ENCODE measurements at places on chromosomes 3 and 15. TPM values are rescaled to one million over a fixed set of nuclear protein-coding genes. Genes with fewer than 3 reads are reported as not detected.

GRCh38 chr15:81449836-81450474 lies 75.9 kb upstream of the TMC3 start:
- DNase-seq, result no peak

- no peak for DNase-seq
These were observed 523.1 kb upstream of the FRG2C start for GRCh38 chr3:75140904-75141615.

The AHSG gene
- not detected for total RNA-seq

DNA sequence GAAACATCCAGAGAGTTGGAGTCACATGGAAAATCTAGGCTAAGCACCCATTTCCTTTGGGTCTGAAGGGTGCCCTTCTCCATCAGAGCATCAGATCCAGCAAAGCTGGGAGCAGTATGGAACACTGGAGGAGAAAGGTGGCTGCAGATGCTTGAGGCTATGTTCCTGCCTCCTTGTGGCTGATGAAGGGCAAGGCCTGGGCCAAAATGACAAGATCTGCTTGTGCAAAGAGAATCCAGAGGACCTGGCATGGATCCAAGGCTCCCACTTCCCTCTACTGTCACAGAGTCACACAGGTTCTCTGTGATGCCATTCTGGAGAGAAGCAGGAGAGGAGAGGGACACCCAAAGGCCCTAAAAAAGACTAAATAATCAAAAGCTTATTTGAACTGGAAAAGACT lies 9.2 kb upstream of the ATP8B4 start:
- no peak for DNase-seq

DNA sequence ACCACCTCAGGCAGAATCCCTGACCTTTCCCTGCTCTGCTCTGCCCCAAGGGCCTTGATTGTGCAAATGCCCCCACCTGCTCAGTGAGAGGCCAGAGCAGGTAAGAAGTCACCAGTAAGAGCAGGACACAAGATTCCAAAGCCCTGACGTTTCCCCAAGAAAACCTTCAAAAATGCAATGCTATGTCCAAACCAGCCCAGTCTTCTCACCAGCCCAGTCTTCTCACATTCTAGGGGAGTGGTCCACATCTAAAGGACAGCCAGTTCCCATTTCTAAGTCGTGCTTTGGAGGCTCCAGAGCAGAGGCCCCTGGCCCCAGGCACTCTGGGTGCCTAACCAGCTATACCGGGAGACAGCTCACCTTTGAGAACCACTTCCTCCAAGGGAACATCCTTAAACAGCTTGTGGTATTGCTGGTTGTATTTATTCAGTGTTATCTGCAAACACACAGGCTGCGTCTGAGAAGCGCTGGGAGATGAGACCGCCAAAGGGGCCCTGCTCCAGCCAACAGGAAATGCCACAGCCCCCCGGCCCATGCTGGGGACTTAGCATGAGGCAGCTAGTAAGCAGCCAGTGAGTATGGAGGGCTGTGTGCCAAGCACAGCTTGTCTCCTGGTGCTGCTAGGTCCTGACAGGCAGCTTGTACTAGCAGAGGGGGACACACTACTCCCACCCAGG lies 29.3 kb downstream of the GRAMD2A start:
- no peak for DNase-seq

DNA sequence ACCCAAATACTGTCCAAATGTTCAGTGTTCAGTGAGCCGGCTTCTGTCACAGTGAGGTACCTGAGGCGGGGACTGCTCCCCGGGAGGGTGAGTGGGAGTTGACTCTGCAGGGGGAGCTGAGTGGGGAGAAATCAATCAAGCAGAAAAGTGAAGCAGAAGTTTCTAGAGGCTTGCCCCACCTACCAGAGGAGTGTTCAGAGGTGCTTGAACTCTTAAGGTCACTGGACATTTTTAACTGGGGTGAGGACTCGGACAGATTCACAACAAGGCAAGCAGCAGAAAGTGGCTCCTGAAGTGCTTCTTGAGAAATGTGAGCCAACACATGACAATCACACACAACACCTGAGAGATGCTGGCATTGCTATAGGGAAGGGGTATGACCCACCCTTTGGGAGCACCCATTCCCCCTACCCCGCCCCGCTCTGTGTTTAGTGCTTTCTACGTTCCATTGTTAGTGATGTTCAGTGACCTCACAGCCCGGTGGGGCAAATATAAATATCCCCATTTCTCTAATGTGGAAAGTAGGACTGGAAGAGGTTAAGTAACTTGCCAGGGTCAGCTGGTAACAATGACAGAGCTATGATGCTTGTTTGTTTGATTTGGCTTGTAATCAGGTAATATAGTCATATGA lies 48.6 kb upstream of the AKAP13 start:
- DNase-seq, result no peak

- no peak for DNase-seq
These were observed 7.4 kb downstream of the RPL14 start for GRCh38 chr3:40464339-40465110.

- no peak for DNase-seq
These were observed 2.4 kb upstream of the CFAP91 start for GRCh38 chr3:119700269-119700919.

DNA sequence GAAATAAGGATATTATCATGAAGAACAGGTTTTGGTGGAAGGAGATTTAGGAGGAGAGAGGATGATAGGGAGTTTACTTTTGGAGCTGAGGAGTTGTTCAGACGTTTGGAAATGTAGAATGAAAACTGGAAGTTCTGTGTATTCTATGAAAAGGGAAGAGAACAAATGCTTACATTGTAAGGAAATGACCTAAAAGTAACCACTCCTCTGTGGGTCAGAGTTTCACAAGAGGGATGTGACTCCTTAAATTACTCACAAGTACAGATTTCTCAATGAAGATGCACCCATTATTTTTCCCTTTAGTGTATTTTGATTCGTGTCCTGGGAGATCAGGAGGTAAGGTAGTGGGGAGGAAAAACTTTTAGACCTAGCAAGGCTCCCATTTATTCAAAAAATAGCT lies 4.0 kb downstream of the RNF13 start:
- no peak for DNase-seq

DNA sequence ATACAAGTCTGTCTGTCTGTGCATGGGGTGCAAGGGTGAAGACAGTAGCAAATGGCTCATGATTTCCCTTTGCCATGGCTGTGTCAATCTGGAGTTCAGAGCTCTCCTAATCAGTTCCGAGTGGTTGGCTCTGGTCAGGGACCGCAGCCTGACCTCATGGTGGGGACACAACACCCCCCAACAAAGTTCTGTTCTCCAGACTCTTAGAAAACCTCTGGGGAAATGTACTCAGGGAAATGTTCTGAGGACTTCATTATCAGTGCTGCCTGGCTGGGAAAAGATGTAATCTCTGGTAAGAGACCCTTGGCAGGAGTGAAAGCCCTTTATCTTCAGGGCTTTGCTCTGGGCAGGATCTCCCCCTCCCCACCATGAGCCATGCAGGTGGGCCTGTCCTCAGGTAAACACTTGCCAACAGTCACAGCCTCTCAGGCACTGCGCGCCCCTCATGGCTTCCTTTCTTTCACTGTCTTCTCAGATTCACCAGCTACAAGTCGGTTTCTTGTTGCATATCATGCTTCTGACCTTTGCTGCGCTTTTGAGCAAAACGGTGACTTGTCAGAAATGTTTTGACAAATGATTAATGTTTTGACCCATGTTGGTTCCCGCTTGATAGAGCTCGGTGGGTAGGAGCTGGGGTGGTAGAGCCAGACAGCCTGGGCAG lies 95.5 kb downstream of the ST6GAL1 start:
- DNase-seq, result no peak

- no peak for DNase-seq
These were observed 551.5 kb upstream of the AGTR1 start for GRCh38 chr3:148146241-148146640.

GRCh38 chr3:43949594-43949993 lies 258.9 kb downstream of the ABHD5 start:
- no peak for DNase-seq

DNA sequence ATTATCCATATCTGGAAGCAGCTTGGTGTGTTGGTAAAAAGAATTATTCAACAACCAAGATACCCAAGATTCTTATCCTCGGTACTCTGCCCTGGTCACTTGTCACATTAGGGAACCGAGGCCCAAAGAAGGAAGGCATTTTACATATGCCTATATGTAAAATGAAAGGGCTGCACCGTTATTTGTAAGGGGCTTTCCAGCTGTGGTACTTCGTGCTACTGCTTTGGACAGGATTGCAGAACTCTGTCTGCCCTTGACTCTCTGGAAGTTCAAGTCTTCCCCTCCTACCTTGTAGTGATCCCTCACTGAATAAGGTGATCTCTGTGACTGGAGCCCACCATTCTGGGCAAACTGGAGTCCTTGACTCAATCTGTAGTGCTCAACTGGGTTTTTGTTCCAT lies 198.9 kb upstream of the TOPAZ1 start:
- no peak for DNase-seq

DNA sequence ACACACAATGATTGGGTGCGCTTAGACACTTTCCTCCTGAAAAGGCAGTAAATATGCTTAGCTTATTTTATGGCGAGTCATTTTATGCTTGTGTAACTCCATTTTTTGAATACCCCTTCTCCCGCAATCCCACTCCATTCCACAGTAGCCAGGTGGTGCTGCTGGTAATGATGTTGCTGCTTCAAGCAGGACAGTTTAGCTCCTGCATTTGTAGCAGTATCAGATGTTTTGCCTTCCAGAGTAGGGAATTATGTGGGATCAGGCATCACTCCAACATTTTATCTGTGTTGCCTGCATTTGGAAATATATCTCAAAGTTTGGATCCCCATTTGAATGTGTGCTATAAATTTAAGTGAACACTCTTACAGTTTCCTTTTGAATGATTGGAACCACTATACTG lies 302.1 kb upstream of the SGO1 start:
- no peak for DNase-seq

The TTC14 gene
- 29.8 TPM for total RNA-seq

The CSTA gene
- total RNA-seq, result not detected

GRCh38 chr15:94894056-94894455 lies 662.7 kb downstream of the MCTP2 start:
- DNase-seq, result no peak

The MBNL1 gene
- total RNA-seq, result 44.0 TPM

GRCh38 chr3:128471720-128472119 lies 5.0 kb upstream of the DNAJB8 start:
- DNase-seq, result no peak

DNA sequence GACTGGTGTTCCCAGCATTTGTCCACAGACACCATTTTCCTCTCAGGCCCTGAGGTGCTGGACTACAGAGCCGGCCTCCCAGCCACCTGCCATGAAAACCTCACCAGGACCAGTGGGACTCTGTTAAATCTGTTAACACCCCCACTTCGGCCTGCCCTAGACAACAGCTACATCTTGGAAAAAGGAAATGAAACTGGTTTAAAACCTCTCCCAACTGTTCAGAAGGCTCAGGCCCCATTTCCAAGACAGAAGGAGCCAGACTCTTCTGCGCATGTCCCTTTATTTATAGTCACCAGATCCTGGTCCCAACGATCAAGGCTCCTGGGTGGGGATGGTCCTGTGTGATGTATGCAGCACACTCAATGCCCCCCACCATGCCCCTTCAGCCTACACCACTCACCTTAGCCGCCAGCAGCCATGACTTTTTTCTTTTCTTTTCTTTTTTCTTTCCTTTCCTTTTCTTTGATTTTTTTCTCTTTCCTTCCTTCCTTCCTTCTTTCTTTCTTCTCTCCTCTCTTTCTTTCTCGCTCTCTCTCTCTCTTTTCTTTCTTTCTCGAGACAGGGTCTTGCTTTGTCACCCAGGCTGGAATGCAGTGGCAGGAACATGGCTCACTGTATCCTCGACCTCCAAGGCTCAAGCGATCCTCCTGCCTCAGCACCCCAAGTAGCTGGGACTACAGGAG lies 25.5 kb upstream of the FLNB start:
- DNase-seq, result no peak

DNA sequence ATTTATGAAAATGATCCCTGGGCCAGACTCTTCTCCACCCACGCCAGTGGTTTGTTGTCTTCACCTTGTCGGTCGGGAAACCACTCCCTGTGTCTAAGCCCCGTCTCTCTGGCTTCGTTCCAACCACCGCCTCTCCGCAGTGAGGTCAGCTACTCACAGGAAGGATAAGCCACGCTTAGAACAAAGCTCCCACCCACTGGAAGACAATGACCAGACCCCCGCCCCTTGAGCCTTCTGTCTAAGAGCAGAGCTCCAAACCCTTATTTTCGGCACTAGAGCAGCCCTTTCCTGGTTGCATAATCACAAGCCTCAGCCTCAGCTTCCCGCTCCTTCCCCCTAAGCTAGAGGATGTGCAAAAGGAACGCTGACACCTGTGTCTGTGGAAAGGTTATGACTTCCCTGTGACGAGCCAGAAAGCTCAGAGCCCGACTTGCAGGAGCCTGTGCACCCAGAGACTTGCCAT lies 114.9 kb upstream of the MEF2A start:
- no peak for DNase-seq

DNA sequence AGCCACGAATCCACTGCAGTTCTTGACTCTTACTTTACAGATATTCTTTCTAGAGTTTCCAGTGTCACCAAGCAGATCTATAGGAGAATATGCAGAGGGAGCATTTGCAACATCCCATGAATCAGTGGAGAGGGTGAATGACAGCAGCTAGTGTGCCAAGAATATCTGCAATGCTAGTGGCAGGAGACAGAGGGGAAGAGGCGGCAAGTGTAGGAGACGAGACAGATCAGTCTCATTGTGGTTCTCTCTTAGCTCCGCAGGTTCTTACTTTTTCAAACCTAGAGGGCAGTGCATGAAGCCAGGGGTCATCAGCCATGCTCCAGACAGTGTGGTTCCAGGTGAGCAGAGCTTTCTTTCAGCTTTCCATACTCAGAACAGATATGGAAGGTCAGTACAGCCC lies 744 bp downstream of the ZNF619 start:
- DNase-seq, result no peak

The SPATA12 gene
- total RNA-seq, result not detected

- DNase-seq, result no peak
These were observed 20.2 kb downstream of the USF3 start for GRCh38 chr3:113676261-113676660.

- no peak for DNase-seq
These were observed 25.3 kb downstream of the FOXL2 start for GRCh38 chr3:138921316-138922292.

DNA sequence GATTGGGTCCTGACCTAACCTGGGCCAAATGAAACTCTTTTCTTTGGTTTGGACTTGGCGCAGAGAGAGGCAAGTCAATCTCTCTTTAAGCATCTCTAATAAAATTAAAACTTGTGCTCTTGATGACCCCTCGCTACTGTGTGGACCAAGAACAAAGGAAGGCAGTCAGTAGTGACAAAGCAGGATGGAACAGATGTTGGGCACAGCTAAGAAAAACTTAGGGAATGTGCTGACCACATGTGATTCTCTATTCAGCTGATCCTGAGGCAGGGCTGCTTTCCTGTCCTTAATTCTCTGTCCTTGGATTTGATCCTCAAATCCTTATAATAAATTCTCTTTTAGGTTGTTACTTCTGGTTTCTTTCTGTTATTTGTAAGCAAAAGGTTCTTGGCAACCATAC lies 259.9 kb downstream of the ZIC1 start:
- no peak for DNase-seq

- DNase-seq, result no peak
These were observed 811.0 kb upstream of the ALCAM start for GRCh38 chr3:104555728-104556127.

- no peak for DNase-seq
These were observed 32.2 kb downstream of the GRM2 start for GRCh38 chr3:51739110-51739509.

The PFKFB4 gene
- total RNA-seq, result 22.0 TPM

Data from frontal cortex (tissue), 4 donors.